ENCODE measurements at places on chromosomes 16 and 17.

DNA sequence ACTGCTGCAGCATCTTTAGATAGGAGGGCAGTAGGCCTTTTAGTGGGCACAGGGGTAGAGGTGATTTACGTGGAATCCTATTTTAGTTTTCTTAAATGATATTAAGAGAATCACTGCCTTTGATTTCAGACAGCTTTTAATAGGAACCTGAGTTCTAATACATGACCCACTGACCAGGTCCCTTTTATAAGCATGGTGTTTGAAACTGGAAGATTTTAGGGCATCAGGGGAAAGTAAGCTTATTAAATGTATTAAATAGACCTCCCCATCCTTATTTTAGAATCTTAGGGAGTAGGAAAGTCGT, 2.0 kb downstream of the MSL1 start:
- no peak for DNase-seq

DNA sequence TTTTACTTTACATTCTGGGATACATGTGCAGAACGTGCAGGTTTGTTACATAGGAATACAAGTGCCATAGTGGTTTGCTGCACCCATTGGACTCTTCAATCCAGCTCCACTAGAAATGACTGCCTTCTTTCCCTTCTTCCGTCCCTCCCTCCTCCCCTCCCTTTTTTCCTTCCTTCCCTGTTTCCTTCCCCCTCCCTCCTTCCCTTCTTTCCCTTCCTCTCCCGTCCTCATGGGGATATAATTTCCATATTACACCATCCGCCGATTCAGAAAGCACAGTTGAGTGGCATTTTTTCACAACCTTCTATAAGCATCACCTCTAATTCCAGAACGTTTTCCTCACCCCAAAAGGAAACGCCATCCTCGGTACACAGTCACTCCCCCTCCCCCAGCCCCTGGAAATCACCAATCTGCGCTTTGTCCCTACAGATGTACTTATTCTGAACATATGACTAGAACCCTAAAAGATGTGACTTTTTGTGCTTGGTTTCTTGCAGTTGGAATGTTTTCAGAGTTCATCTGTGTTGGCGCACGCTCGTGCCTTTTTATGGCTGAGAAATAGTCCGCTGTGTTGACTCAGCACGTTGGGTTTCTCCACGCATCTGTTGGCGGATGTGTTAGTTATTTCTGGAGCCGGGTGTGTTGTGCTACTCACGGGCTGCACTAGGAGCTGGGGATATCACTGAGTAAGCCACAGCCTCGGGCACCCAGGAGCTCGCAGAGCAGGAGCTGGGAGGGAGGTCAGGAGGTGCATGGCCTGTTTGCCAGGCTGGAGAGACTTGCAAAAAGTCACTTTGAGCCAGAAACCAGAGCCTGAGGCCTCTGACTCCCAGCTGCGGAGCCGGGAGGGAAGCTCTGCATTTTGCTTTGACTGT, 336.4 kb downstream of the SEC14L1 start:
- peak; percentile 86 for DNase-seq

- no peak for DNase-seq
Measured at GRCh38 chr16:74757349-74757748, 17.3 kb downstream of the FA2H start.

GRCh38 chr16:27326738-27327585, 13.2 kb downstream of the IL4R start:
- peak; percentile 93 for DNase-seq

DNA sequence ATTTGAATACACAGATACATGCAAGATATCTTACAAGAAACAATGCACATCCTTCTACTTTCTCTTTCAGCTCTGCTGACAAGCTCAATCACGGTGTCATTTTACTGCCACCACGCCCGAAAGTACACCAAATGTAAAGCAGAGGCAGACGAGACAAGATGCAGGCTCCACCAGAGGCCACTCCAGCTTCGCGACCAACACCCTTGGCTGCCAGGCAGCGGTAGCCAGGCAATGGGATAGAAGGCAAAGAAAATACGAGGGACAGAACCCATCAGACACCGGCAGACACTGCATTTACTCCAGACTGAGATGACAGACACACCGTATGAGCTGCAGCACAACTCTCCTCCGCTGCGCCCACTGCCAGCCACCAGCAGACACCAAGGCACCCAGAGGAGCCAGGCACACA, 41.0 kb downstream of the USP22 start:
- no peak for DNase-seq

GRCh38 chr17:72576289-72576759, 455.5 kb downstream of the SOX9 start:
- no peak for DNase-seq

DNA sequence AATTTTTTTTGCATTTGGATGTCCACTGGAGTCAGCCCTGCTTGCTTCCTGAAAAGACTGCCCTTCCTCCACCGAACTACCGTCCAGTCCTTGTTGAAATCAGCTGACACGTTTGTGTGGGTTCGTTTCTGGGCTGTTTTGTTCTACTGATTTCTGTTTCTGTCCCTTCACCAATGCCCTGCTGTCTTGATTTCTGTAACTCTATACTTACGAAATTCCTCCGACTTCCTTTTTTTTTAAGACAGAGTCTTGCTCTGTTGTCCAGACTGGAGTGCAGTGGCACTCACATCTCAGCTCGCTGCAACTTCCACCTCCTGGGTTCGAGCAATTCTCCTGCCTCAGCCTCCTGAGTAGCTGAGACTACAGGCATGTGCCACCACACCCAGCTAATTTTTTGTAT, 8.4 kb upstream of the GAA start:
- no peak for DNase-seq

- DNase-seq: no peak
Measured at GRCh38 chr17:63699638-63700527, at the start of gene LIMD2. Gene LIMD2, minus strand, starts transcription at chr17:63700125. Its CDS starts 827 bp downstream, at chr17:63699298.

DNA sequence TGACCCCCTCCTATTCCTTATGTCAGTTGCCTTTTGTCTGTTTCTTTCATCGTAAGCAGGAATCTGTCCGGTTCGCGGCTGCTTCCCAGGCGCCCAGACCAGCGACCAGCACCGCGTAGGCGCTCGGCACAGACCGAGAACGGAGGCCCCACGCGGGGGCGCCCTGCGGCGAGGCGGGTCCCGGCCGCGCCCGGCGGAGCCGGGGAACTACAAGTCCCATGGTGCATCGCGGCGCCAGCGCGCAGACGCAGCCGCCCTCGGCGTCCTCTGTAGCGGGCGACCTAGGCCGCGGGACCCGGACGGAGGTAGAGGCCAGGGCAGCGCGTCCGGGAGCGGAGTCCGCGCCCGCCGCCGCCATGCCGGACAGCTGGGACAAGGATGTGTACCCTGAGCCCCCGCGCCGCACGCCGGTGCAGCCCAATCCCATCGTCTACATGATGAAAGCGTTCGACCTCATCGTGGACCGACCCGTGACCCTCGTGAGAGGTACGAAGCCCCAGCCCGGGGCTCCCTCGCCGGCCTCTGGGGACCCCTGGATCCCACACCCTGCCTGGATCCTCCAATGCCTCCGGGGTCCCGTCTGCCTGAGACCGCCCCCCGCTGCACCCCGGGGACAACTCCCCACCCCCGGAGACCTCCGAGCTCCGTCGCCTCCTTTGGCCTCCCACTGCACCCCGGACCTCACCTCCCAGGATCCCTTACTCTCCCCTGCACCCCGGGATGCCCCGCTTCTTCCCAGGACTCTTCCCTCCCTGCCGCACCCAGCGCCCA, at the start of gene NDUFB10:
Gene NDUFB10 (plus strand): TSS at position 270 of the 771 bp plus-strand sequence. CDS start 87 bp downstream, at position 357.
- DNase-seq: peak; percentile 80

DNA sequence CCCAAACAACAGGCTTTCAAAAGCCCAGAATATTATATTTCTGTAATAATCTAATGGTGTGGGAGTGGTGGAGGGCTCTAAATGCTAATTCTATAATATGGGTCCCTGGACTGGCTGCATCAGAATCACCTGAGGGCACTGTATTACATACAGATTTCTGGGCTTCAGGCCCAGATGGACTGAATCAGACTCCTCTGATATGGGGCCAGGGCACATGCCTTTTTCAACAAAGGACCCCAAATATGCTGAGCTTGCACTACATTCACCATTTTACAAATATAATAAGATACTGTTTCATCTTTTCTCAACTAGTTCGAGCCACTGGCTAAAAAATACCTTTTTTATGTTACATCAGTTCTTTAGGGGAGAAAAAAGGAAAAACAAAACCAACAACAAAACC, 309.7 kb downstream of the MAP2K6 start:
- DNase-seq: no peak

- peak; percentile 46 for DNase-seq
Measured at GRCh38 chr17:38508954-38509771, 80.9 kb downstream of the ARHGAP23 start.

- no peak for DNase-seq
Measured at GRCh38 chr16:12620150-12620549, 183.5 kb downstream of the CPPED1 start.

DNA sequence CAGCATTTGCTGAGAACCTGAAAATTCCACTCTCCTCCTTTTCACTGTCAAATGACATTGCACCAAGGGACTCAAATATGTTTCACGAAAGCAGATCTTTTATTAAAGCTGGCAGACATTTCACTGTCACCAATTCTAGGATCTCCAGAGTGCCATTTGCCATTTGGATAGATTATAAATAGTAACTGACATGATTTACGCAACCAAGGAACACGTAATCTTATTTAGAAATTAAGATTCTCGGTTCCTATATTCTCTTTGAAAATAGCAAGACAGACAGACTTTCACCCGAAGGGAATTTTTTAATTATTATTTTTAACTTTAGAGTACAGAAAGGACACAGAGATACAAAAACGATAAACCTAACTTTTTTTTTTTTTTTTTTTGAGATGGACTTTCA, 49.6 kb downstream of the ANKFY1 start:
- no peak for DNase-seq

DNA sequence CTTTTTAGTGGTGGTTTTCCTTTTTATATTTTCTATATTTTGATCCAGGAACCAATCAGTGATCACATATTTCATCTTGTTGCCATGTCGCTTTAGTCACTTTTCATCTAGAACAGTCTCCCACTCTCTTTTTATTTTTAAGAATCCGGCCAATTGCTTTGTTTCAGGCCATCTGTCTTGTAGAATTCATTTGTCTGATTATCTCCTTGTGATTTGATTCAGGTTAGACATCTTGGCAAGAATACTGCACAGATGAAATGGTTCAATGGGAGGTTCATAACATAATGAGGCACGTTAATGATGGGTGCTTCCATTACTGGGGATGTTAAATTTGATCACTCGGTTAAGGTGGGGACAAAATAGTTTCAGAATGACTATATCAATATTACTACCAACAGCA, 49.1 kb downstream of the NUP88 start:
- no peak for DNase-seq

DNA sequence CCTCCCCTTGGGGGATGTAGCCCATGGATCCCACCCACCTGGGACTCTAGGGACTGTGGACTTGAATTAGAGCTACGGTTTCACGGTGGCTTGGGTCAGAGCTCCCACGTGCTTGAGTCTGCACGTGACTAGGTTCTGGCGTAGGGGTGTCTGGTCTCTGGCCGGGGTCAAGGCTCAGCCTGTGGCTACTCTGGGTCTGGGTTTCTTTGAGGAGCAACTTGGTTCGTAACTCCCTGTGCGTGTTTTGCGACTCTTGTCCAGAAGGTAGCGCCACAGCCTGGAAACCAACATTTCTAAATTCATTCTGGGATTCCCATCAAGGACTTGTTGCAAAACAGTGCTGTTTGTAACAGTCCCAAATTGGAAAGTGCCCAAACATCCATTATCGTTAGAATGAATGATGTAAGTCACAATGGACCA, 470 bp upstream of the GGT6 start:
- DNase-seq: no peak

- DNase-seq: no peak
Measured at GRCh38 chr17:31918701-31919128, 17.2 kb upstream of the UTP6 start.

DNA sequence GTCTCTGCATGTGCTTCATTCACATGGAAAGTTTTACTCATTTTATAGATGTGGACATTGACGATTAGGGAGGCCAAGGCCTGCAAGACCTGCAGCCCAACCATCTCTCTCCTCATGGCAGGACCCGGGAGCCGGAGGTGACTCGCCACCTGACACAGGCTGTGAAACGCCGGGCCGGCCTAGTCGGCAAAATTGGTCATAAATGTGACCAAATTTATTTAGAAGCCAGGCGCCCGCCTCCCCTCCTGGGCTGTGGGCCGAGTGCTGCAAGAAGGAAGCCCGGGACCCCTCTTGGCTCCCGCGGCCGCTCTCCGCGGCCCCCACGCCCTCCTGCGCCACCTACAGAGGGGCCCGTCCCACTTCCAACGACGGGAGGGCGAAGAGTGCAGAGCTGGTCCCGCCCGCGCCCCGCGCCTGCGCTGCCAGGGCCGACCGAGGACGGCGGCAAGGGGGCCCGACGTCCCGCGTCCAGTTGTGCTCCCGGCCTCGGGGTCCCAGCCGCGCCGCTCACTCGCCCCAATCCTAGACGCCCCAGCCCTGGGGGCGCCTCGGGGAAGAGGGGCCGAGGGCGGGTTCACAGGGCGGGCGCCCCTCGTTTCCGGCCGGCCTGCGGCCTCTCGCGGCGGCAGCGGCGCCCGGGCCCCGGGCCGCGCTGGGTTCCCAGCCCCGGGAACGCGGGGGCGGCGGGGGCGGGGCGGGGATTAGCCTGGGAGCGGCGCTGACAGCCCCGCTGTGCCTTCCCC, 47.5 kb downstream of the WNT3 start:
- DNase-seq: no peak

DNA sequence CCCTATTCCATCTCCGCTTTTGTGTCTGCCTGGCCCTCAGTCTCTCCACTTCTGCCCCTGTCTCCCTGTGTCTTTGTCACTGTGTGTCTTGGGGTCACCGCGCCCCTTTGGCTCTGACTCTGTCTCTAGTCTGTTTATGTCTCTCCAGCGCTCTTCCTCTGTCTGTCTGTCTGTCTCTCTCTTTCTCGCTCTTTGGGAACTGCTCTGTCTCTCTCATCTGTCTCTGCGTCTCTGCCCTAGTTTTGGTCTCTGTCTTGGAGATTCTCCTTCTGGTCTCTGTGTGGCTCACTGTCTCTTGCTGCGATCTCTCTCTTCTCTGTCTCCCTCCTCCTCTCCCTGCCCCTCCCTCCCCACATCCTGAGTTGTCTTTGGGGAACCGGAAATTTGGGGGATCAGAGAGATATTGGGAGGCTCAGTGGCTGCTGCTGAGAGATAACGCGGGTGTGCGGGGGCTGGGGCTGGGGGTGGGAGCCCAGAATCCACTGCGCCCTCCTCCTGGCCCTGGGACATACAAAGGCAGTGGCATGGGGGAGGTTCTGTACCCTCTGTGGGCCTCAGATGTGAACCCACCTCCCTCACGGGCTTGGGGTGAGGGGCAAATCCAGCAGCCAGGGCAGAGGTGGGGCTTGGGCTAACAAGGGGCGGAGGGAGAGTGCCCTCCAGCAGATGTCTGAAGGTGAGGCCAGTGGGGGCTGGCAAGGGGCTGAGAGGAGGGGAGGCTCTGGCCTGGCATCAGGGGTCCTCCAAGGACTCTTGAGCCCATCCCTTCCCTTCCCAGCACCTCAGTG, 24.4 kb downstream of the LAT start:
- DNase-seq: no peak

GRCh38 chr16:50991006-50991405, 160.1 kb downstream of the SALL1 start:
- no peak for DNase-seq

DNA sequence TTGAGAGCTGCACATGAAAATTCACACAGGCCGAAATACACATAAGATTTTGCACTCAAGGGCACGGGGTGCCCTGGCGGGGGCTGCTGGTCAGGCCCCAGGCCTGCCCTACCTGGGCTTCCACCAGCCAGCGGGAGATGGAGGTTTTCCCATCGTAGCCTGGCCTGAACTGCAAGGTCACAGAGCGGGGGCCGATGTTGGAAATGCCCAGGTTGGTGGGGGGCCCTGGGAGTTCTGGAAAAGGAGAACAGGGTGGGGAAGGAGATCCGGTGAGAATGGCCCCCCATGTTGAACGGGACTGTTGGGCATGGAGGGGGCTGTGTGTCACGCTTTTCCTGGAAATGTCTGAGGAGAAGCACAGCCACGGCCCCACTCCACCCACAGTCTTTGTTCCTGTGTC, 87.3 kb upstream of the CDC42EP4 start:
- DNase-seq: no peak
